Aorta (tissue), 5 donors: ENCODE measurements at places on chromosomes 11 and 22. TPM values are rescaled to one million over a fixed set of nuclear protein-coding genes. Genes with fewer than 3 reads are reported as not detected.

- H3K27me3 ChIP-seq: no peaks in the 10 kb centered on the region
- H3K36me3 ChIP-seq: no peaks in the 10 kb centered on the region
- H3K4me1 ChIP-seq: no peaks in the 10 kb centered on the region
- peak within 1 kb of the TSS; percentile 93 for H3K4me3 ChIP-seq
- peak within 1 kb of the TSS; percentile 36 for H3K27ac ChIP-seq
These were observed at the start of the genes MPST and TST for GRCh38 chr22:37019309-37020191. TSS of gene MPST (plus strand) at chr22:37019742. CDS start at chr22:37019837, 95 bp downstream. TSS of gene TST (minus strand) at chr22:37019447. CDS start at chr22:37018732, 715 bp downstream.

GRCh38 chr22:24768537-24769374 is 5.8 kb downstream of the PIWIL3 start:
- no peaks in the 10 kb centered on the region for H3K27me3 ChIP-seq
- no peak overlapping the region for H3K27ac ChIP-seq
- no peak overlapping the region for H3K4me3 ChIP-seq
- no peak for DNase-seq
- no peaks in the 10 kb centered on the region for H3K4me1 ChIP-seq
- H3K36me3 ChIP-seq: no peaks in the 10 kb centered on the region

The SAA1 gene
- polyA plus RNA-seq: 6.5 TPM

DNA sequence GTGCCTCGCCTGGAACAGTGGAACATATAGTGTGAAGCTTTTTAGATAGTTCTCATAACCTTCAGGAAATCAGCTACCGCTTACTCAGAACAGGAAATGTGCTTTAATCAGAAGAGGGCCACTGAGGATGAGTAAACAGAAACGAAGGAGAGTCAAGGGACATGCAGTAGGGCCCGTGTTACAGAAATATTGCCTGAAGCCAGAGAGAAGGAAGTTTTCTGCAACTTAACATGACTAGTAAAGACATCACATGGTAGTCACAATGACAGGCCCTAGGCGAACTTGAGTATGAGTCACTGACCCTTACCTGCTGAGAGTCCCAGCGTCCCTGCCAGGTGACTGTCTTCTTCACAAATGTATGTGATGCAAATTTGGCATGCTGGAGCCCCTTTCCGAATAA is 39.4 kb downstream of the CARD18 start:
- no peaks in the 10 kb centered on the region for H3K36me3 ChIP-seq
- no peaks in the 10 kb centered on the region for H3K27me3 ChIP-seq
- H3K27ac ChIP-seq: no peak overlapping the region
- no peak overlapping the region for H3K4me3 ChIP-seq
- no peak for DNase-seq

- H3K4me1 ChIP-seq: no peaks in the 10 kb centered on the region
- H3K36me3 ChIP-seq: no peaks in the 10 kb centered on the region
- H3K27me3 ChIP-seq: no peaks in the 10 kb centered on the region
- no peak overlapping the region for H3K4me3 ChIP-seq
- DNase-seq: no peak
These were observed 725.9 kb downstream of the NTM start for GRCh38 chr11:132096132-132096825.

DNA sequence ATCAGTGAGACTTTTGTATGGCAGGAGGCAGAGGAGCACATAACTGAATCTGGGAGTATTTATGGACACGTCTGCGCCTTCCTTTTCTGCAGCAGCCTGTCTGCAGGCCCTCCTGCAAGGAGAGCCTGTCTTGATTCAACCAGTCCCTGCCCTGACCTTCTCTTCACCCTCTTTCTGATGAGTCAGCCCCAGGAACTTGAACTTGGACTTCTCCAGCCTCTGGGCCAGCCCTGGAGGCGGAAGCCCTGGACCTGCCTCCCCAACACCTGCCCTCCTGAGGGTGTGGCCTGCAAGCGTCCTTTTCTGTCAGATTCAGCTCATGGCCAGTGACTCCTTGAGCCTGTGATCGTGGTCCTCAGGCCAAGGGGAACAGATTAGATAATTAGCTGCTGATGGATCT is 20.0 kb downstream of the DAGLA start:
- no peak overlapping the region for H3K27ac ChIP-seq
- no peaks in the 10 kb centered on the region for H3K36me3 ChIP-seq
- H3K27me3 ChIP-seq: no peaks in the 10 kb centered on the region
- no peak for DNase-seq
- H3K4me3 ChIP-seq: no peak overlapping the region

The GTSE1 gene
- 1.0 TPM for polyA plus RNA-seq

- no peak overlapping the region for H3K27ac ChIP-seq
- H3K4me3 ChIP-seq: no peak overlapping the region
- H3K36me3 ChIP-seq: no peaks in the 10 kb centered on the region
These were observed 136.4 kb downstream of the BUD13 start for GRCh38 chr11:116636341-116636929.

The OR6A2 gene
- polyA plus RNA-seq: not detected

DNA sequence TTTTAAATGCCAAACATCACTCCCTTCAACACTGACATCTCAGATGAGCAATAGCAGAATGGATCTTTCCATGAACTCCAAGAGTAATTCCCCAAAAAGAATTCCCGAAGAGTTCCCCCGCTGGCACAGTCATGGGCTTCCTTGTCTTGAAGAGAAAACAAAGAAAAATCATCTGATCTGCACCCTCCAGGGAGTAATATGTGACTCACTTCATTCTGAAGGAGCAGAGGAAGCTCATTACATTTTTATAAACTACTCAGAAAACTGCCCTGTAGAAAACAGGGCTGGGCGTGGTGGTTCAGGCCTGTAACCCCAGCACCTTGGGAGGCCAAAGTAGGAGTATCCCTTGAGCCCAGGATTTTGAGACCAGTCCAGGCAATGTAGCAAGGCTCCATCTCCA is 35.7 kb downstream of the CELSR1 start:
- no peak for DNase-seq
- H3K27me3 ChIP-seq: no peaks in the 10 kb centered on the region
- H3K36me3 ChIP-seq: no peaks in the 10 kb centered on the region
- no peak overlapping the region for H3K27ac ChIP-seq
- no peak overlapping the region for H3K4me3 ChIP-seq
- no peaks in the 10 kb centered on the region for H3K4me1 ChIP-seq

The POU2AF2 gene
- polyA plus RNA-seq: not detected

- no peaks in the 10 kb centered on the region for H3K27me3 ChIP-seq
- peak overlapping the region; percentile 27 for H3K27ac ChIP-seq
- peak overlapping the region; percentile 36 for H3K4me3 ChIP-seq
- DNase-seq: no peak
- H3K36me3 ChIP-seq: no peaks in the 10 kb centered on the region
These were observed 2.2 kb downstream of the BCR start for GRCh38 chr22:23182309-23183060.

DNA sequence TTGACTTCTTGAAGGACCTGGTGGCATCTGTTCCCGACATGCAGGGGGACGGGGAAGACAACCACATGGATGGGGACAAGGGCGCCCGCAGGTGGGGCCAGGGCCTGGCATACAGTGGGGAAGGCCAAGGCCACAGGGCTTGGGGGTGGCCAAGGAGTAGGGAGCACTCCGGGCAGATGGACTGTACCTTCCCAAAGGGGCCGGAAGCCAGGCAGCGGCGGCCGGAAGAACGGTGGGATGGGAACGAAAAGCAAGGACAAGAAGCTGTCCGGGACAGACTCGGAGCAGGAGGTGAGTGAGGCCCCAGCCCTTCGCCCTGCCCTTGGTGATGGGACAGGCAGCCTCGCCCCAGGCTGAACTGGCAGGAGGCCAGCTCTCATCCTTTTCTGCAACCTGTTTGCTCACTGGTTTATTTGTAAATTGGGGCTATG is 1.2 kb downstream of the DRAP1 start:
- peaks cover 1% of the 10 kb centered on the region for H3K4me1 ChIP-seq
- H3K4me3 ChIP-seq: no peak overlapping the region
- H3K27me3 ChIP-seq: no peaks in the 10 kb centered on the region
- DNase-seq: no peak
- no peak overlapping the region for H3K27ac ChIP-seq

GRCh38 chr11:17848715-17849114 is 114.1 kb downstream of the KCNC1 start:
- H3K27me3 ChIP-seq: no peaks in the 10 kb centered on the region
- H3K36me3 ChIP-seq: no peaks in the 10 kb centered on the region
- no peak overlapping the region for H3K27ac ChIP-seq
- H3K4me3 ChIP-seq: no peak overlapping the region

DNA sequence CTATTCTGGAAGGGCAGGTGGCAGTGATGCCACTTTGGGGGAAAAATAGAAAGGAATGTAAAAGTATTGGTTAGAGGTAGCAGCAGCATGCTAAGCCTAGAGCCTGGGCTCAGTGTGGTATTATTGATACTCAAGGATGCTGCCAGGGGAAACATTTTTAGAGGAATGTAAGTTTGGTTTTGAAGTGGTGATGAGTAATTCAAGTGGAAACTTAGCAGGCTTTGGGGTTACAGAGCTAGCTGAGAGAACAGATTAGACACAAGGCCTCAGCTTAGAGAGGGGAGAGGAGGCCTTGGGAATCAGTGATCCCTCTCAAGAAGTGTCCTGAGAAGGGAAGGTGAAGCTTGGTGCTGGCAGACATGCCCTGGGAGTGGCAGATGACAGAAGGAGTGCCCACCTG is 32.9 kb upstream of the DDI1 start:
- H3K27me3 ChIP-seq: no peaks in the 10 kb centered on the region
- H3K4me3 ChIP-seq: no peak overlapping the region
- H3K36me3 ChIP-seq: no peaks in the 10 kb centered on the region
- H3K4me1 ChIP-seq: peaks cover 4% of the 10 kb centered on the region
- H3K27ac ChIP-seq: no peak overlapping the region
- DNase-seq: no peak

- no peak for DNase-seq
- H3K36me3 ChIP-seq: no peaks in the 10 kb centered on the region
- no peak overlapping the region for H3K27ac ChIP-seq
- no peaks in the 10 kb centered on the region for H3K4me1 ChIP-seq
- no peak overlapping the region for H3K4me3 ChIP-seq
These were observed 435.2 kb upstream of the B3GAT1 start for GRCh38 chr11:134847083-134847715.

The PATE2 gene
- polyA plus RNA-seq: not detected

GRCh38 chr22:48589901-48590300 is 1237.8 kb downstream of the BRD1 start:
- no peak for DNase-seq
- no peaks in the 10 kb centered on the region for H3K27me3 ChIP-seq
- no peaks in the 10 kb centered on the region for H3K36me3 ChIP-seq
- H3K4me1 ChIP-seq: no peaks in the 10 kb centered on the region

DNA sequence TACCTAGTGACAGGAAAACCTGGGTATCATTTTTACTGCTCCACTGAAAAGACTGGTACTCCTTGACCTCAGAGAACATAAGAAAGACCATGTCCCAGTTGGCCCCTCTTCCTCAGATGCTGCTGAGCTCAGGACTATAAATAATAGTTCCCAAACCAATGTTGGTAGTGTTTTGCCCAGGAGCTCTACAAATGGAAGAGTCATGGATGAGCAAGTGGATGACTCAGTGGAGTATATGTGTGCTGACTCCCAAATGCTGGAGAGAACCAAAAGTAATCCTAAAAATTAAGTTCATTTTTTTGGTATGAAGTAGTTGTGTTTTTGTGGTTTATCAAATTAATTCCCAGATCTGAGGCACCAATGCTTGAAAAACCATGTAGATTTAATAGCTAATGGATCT is 482.0 kb downstream of the KCNA4 start:
- no peak overlapping the region for H3K27ac ChIP-seq
- no peaks in the 10 kb centered on the region for H3K36me3 ChIP-seq
- no peaks in the 10 kb centered on the region for H3K27me3 ChIP-seq
- H3K4me1 ChIP-seq: no peaks in the 10 kb centered on the region

The C22orf42 gene
- not detected for polyA plus RNA-seq

The SEPTIN5 gene
- polyA plus RNA-seq: 63.3 TPM

- H3K27ac ChIP-seq: no peak overlapping the region
- no peaks in the 10 kb centered on the region for H3K36me3 ChIP-seq
- H3K27me3 ChIP-seq: no peaks in the 10 kb centered on the region
- no peaks in the 10 kb centered on the region for H3K4me1 ChIP-seq
- DNase-seq: no peak
These were observed 40.0 kb downstream of the COMMD9 start for GRCh38 chr11:36249246-36249645.

GRCh38 chr11:27874998-27875830 is 175.0 kb upstream of the BDNF start:
- no peaks in the 10 kb centered on the region for H3K4me1 ChIP-seq
- H3K27me3 ChIP-seq: peaks cover 1% of the 10 kb centered on the region
- no peak overlapping the region for H3K27ac ChIP-seq
- H3K36me3 ChIP-seq: no peaks in the 10 kb centered on the region

GRCh38 chr11:1260620-1261019 is 37.8 kb downstream of the MUC5B start:
- no peaks in the 10 kb centered on the region for H3K36me3 ChIP-seq
- H3K4me1 ChIP-seq: no peaks in the 10 kb centered on the region
- H3K27me3 ChIP-seq: no peaks in the 10 kb centered on the region
- no peak for DNase-seq

GRCh38 chr22:46023558-46023981 is 46.6 kb upstream of the WNT7B start:
- no peaks in the 10 kb centered on the region for H3K4me1 ChIP-seq
- peak; percentile 85 for DNase-seq
- H3K4me3 ChIP-seq: no peak overlapping the region
- no peak overlapping the region for H3K27ac ChIP-seq

The PKNOX2 gene
- 3.9 TPM for polyA plus RNA-seq

GRCh38 chr11:6855971-6856541 is 6.8 kb upstream of the OR10A2 start:
- no peaks in the 10 kb centered on the region for H3K27me3 ChIP-seq
- no peaks in the 10 kb centered on the region for H3K4me1 ChIP-seq
- no peak overlapping the region for H3K27ac ChIP-seq
- no peaks in the 10 kb centered on the region for H3K36me3 ChIP-seq

DNA sequence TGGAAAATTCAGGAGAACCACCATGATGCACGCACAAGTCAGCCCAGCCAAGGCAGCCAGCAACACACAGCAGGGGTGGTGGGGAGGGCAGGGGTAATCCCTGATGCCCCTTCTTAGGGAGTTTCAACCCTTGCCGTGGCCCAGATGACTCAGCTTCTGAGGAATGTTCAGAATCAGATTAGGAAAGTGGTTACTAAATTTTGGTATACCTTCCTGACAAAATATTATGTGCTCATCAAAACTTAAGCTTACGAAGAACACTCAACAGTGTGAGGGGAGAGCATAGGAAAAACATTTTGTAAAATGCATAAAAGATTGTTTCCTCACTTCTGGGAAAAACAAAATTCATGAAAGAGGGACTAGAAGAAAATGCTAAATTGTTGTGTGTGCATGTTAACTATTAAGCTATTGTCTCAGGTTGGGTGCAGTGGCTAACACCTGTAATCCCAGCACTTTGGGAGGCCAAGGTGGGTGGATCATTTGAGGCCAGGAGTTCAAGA is 32.1 kb downstream of the SERPIND1 start:
- H3K4me3 ChIP-seq: no peak overlapping the region
- H3K36me3 ChIP-seq: peaks cover 22% of the 10 kb centered on the region
- no peak overlapping the region for H3K27ac ChIP-seq
- H3K27me3 ChIP-seq: no peaks in the 10 kb centered on the region
- H3K4me1 ChIP-seq: no peaks in the 10 kb centered on the region

GRCh38 chr22:40808018-40808841 is 10.9 kb downstream of the SLC25A17 start:
- no peaks in the 10 kb centered on the region for H3K27me3 ChIP-seq
- peaks cover 3% of the 10 kb centered on the region for H3K4me1 ChIP-seq
- DNase-seq: no peak
- peaks cover 2% of the 10 kb centered on the region for H3K36me3 ChIP-seq
